ENCODE measurements at places on chromosomes 6 and 20. TPM values are rescaled to one million over a fixed set of nuclear protein-coding genes. Genes with fewer than 3 reads are reported as not detected.

- DNase-seq: no peak
- no peaks in the 10 kb centered on the region for H3K4me1 ChIP-seq
- H3K27ac ChIP-seq: no peak overlapping the region
- no peaks in the 10 kb centered on the region for H3K36me3 ChIP-seq
- no peaks in the 10 kb centered on the region for H3K27me3 ChIP-seq
Observed at GRCh38 chr6:146361128-146361924, 182.3 kb upstream of the RAB32 start.

DNA sequence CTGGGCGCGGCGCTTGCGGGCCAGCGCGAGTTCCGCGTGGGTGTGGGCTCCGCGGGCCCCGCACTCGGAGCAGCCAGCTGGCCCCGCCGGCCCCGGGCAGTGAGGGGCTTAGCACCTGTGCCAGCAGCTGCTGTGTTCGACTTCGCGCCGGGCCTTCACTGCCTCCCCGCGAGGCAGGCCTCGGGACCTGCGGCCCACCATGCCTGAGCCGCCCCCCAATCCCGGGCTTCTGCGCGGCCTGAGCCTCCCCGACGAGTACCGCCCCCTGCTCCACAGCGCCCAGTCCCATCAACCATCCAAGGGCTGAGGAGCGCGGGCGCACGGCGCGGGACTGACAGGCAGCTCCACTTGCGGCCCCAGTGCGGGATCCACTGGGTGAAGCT is 36.2 kb downstream of the RIOK1 start:
- H3K4me3 ChIP-seq: no peak overlapping the region
- no peak overlapping the region for H3K27ac ChIP-seq
- no peaks in the 10 kb centered on the region for H3K36me3 ChIP-seq
- DNase-seq: no peak

DNA sequence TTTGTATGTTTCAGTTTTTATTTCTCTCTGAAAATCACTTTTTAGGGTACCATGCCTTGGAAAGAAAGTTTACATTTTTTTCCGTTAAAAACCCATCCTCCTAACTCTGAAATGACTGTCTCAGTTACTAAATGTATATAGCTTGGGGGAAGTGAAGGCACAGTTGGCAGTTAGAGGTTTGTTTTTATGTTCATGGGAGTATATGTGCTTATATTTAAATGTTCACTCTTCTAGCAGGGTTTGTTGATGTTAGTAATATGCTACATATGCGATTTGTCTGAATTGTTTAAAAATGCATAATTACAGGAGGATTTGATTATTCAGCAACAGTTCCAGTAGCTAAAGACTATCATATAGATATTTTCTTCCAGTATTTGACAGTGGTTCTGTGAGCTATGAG is 31.1 kb downstream of the CDKAL1 start:
- H3K36me3 ChIP-seq: no peaks in the 10 kb centered on the region
- no peak overlapping the region for H3K4me3 ChIP-seq
- no peak for DNase-seq
- no peaks in the 10 kb centered on the region for H3K4me1 ChIP-seq

MDFI gene
- 2.4 TPM for total RNA-seq

- H3K27me3 ChIP-seq: no peaks in the 10 kb centered on the region
- no peak overlapping the region for H3K4me3 ChIP-seq
- H3K4me1 ChIP-seq: no peaks in the 10 kb centered on the region
- H3K36me3 ChIP-seq: no peaks in the 10 kb centered on the region
- DNase-seq: no peak
- H3K27ac ChIP-seq: no peak overlapping the region
Observed at GRCh38 chr6:143252961-143253360, 192.3 kb downstream of the AIG1 start.

DPPA5 gene
- total RNA-seq: not detected

- H3K36me3 ChIP-seq: no peaks in the 10 kb centered on the region
- H3K27ac ChIP-seq: no peak overlapping the region
Observed at GRCh38 chr6:1834207-1834606, 224.5 kb downstream of the FOXC1 start.

GRCh38 chr6:105791179-105791578 is 295.0 kb upstream of the PRDM1 start:
- no peak for DNase-seq
- H3K36me3 ChIP-seq: no peaks in the 10 kb centered on the region
- H3K4me1 ChIP-seq: no peaks in the 10 kb centered on the region
- no peak overlapping the region for H3K27ac ChIP-seq
- H3K27me3 ChIP-seq: no peaks in the 10 kb centered on the region

- H3K36me3 ChIP-seq: no peaks in the 10 kb centered on the region
- no peak overlapping the region for H3K4me3 ChIP-seq
- no peaks in the 10 kb centered on the region for H3K27me3 ChIP-seq
- H3K4me1 ChIP-seq: no peaks in the 10 kb centered on the region
- H3K27ac ChIP-seq: no peak overlapping the region
Observed at GRCh38 chr6:135823851-135824250, 27.6 kb upstream of the PDE7B start.

DNA sequence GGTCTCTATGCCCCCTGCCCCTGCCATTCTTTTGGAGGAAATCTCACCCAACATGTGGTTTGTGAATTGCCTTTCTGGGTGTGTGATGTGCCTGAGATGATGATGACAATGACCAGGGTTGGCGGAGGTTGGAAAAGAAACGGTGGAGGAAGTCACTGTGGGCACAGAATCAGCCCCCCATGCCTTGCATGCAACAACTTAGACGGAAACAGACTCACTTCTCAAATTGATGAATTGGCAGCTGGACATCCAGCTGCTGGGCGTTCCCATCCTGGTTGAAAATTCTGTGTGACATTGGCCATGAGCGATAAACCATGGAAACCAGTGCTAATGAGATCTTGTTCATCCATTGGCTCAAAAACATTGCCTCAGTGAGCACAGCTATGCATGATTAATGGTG is 95.8 kb upstream of the LY86 start:
- no peaks in the 10 kb centered on the region for H3K36me3 ChIP-seq
- H3K27me3 ChIP-seq: no peaks in the 10 kb centered on the region
- DNase-seq: no peak
- H3K4me1 ChIP-seq: no peaks in the 10 kb centered on the region

DNA sequence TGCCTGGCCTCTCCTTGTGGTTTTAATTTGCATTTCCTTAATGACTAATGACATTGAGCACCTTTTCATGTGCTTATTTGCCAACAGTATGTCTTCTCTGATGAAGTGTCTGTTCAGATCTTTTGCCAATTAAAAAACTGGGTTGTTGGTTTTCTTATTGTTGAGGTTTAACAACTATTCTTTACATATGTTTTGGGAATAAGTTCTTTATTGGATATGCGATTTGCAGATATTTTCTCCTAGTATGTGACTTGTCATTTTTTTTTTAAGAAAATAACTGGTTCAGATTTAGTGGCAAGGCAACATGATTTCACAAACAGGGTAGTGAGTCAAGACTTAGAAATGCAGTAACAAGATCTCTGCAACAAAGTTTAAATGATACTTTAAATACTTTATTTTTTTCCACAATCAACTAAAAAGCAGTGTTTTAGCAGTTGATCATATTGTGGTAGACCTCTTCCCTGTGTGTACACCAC is 67.8 kb downstream of the TIAM2 start:
- H3K27me3 ChIP-seq: no peaks in the 10 kb centered on the region
- H3K27ac ChIP-seq: no peak overlapping the region
- no peak for DNase-seq
- H3K4me1 ChIP-seq: no peaks in the 10 kb centered on the region
- H3K4me3 ChIP-seq: no peak overlapping the region
- no peaks in the 10 kb centered on the region for H3K36me3 ChIP-seq

GRCh38 chr6:14431385-14432330 is 314.1 kb downstream of the CD83 start:
- no peak overlapping the region for H3K4me3 ChIP-seq
- no peak for DNase-seq
- no peak overlapping the region for H3K27ac ChIP-seq
- no peaks in the 10 kb centered on the region for H3K27me3 ChIP-seq
- peaks cover 3% of the 10 kb centered on the region for H3K4me1 ChIP-seq
- H3K36me3 ChIP-seq: no peaks in the 10 kb centered on the region

- no peak overlapping the region for H3K4me3 ChIP-seq
- H3K27me3 ChIP-seq: no peaks in the 10 kb centered on the region
- no peak for DNase-seq
- no peaks in the 10 kb centered on the region for H3K4me1 ChIP-seq
- H3K27ac ChIP-seq: no peak overlapping the region
Observed at GRCh38 chr6:41587131-41587879, 41.1 kb downstream of the FOXP4 start.

TBXT gene
- total RNA-seq: not detected

POLR1H gene
- 23.7 TPM for total RNA-seq

GRCh38 chr20:13291157-13291556 is 70.1 kb downstream of the ISM1 start:
- no peak overlapping the region for H3K4me3 ChIP-seq
- DNase-seq: peak; percentile 60
- H3K27ac ChIP-seq: peak overlapping the region; percentile 19
- no peaks in the 10 kb centered on the region for H3K4me1 ChIP-seq

HLA-DMA gene
- total RNA-seq: 59.8 TPM

C20orf204 gene
- total RNA-seq: 1.3 TPM

GRCh38 chr20:64229507-64230061 is 26.0 kb upstream of the PCMTD2 start:
- DNase-seq: no peak
- H3K27ac ChIP-seq: no peak overlapping the region
- H3K27me3 ChIP-seq: no peaks in the 10 kb centered on the region
- H3K36me3 ChIP-seq: no peaks in the 10 kb centered on the region
- H3K4me3 ChIP-seq: no peak overlapping the region

- DNase-seq: no peak
- H3K27ac ChIP-seq: no peak overlapping the region
- H3K4me3 ChIP-seq: no peak overlapping the region
- H3K27me3 ChIP-seq: no peaks in the 10 kb centered on the region
- H3K4me1 ChIP-seq: no peaks in the 10 kb centered on the region
Observed at GRCh38 chr6:24415753-24416152, 13.0 kb downstream of the MRS2 start.

DNA sequence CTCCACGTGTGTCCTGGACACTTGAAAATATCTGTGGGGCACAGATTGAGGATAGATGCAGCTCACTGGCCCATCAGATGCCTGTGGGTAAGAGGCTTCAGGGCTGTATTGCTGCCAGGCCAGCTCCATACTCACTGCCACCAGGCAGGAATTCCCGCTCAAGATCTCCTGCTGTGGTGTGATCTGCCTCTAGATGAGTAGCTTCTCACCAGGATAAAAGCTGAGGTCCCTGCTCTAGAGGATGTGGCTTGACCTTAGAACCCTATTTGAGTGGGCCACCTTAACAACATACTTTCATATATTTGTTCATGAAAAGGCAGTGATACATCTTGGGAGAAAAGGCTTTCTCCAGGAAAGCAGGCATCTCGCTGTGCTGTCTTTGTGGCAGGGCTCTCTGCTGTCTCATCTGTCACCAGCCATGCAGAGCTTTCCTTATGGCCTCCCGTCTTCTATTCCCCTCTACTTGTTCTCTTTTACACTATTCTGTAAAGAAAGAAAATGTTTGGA is 165.7 kb upstream of the RNF217 start:
- no peaks in the 10 kb centered on the region for H3K36me3 ChIP-seq
- H3K4me3 ChIP-seq: no peak overlapping the region
- DNase-seq: no peak
- no peak overlapping the region for H3K27ac ChIP-seq
- no peaks in the 10 kb centered on the region for H3K4me1 ChIP-seq
- H3K27me3 ChIP-seq: no peaks in the 10 kb centered on the region

DZANK1 gene
- total RNA-seq: 2.0 TPM

- H3K4me1 ChIP-seq: no peaks in the 10 kb centered on the region
- no peaks in the 10 kb centered on the region for H3K36me3 ChIP-seq
- DNase-seq: no peak
- H3K27ac ChIP-seq: no peak overlapping the region
Observed at GRCh38 chr6:4364172-4364571, 228.8 kb upstream of the ECI2 start.

MOG gene
- not detected for total RNA-seq

DNA sequence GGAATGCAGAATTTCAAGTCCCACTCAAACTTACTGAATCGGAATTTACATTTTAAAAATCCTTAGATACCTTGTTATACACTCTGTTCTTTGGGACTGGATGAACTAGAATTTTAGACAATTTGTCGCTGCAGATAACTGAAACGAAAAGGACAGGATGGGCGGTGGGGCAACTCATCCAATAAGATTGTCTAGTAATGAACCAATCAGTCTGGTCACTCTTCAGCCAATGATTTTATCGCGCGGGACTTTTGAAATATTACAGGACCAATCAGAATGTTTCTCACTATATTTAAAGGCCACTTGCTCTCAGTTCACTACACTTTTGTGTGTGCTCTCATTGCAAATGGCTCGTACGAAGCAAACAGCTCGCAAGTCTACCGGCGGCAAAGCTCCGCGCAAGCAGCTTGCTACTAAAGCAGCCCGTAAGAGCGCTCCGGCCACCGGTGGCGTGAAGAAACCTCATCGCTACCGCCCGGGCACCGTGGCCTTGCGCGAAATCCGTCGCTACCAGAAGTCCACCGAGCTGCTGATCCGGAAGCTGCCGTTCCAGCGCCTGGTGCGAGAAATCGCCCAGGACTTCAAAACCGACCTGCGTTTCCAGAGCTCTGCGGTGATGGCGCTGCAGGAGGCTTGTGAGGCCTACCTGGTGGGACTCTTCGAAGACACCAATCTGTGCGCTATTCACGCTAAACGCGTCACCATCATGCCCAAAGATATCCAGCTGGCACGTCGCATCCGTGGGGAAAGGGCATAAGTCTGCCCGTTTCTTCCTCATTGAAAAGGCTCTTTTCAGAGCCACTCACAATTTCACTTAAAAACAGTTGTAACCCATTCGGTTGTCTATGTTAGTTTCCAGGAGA is 41.9 kb upstream of the HFE start:
- no peaks in the 10 kb centered on the region for H3K4me1 ChIP-seq
- H3K36me3 ChIP-seq: no peaks in the 10 kb centered on the region
- no peaks in the 10 kb centered on the region for H3K27me3 ChIP-seq

- DNase-seq: no peak
- no peaks in the 10 kb centered on the region for H3K27me3 ChIP-seq
- no peaks in the 10 kb centered on the region for H3K4me1 ChIP-seq
- H3K36me3 ChIP-seq: no peaks in the 10 kb centered on the region
- no peak overlapping the region for H3K27ac ChIP-seq
Observed at GRCh38 chr20:38377039-38377685, 30.9 kb downstream of the LBP start.

DNA sequence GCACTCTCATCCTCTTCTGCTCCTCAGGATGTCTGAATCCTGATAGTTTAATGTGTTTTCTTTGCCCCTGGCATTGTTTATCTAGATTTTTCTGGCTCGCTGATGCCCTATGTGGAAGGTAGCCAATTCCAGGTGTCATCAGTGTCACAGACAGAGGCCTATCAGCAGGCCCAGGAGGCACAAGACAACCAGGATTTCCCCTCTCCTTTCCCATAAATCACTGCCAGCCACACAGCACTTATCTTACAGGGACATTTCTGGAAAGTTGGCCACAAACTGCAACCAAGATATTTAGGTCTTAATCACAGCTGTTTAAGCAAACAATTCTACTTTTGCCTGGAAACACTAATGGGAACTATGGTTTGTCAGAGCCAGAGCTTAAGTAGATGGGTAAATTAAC is 28.1 kb downstream of the ADGRF5 start:
- DNase-seq: no peak
- no peaks in the 10 kb centered on the region for H3K36me3 ChIP-seq
- H3K27me3 ChIP-seq: no peaks in the 10 kb centered on the region
- no peak overlapping the region for H3K4me3 ChIP-seq

RSPH4A gene
- 5.0 TPM for total RNA-seq

GRCh38 chr6:123587838-123588545 is 48.8 kb downstream of the TRDN start:
- no peaks in the 10 kb centered on the region for H3K4me1 ChIP-seq
- DNase-seq: no peak
- H3K4me3 ChIP-seq: no peak overlapping the region
- no peak overlapping the region for H3K27ac ChIP-seq
- no peaks in the 10 kb centered on the region for H3K36me3 ChIP-seq

HLA-DRB5 gene
- total RNA-seq: not detected
